GM19239 (cell line): ENCODE measurements at places on chromosomes 11 and 22.

DNA sequence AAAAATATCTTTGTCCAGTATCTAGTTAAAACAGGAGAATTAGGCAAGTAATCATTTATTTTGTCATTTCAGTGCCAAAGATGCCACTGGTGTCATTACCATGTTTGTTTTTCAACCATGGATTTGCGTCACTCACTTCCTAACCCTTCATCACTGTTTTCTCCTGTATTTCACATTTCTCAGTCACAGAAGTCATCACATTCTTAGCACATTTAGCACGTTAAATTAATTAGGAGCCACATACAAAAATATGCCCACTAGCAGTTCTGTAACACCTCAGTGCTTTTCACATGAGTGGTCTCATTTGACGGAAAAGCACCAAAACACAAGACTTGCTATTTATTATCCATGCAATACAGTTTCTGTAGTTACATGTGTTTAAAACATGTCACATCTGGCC is 546.0 kb downstream of the METTL15 start:
- DNase-seq = no peak

GRCh38 chr11:74462631-74463030 is 4.7 kb downstream of the KCNE3 start:
- DNase-seq = no peak

DNA sequence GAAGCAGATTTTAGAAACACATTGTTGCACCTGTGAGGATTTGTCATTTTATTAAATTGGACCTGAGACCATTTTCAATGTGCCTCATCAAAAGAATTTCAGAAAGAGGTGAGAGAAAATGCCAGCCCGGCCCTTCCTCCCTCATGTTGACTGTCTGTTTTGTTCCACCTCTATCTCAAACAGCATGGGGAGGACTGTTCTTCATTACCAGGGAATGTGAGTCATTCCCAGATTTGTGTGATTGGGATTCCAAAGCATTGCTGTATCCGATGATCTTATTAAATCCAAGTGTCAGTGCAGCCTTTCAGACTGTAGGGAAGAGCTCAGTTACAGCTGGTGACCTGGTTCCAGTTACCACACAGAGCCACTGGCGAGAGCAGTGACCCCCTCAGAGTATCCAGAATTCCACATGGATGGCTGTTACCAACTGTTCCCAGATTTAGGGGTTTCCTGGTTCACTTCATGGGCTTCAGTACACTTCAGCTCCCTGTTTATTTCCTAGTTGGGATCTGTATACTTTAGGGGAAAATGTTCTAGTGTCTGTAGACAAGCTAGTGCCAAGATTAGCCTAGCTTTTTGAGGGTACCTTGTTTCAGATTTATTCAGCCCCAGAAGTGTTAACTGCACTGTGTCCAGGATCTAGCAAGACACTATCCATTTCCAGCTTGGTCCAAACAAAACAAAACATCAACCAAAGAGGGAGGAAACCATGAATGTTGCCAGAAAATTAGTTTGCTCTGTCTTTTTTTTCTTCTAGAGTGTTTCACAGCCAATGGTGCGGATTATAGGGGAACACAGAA is 20.9 kb downstream of the KREMEN1 start:
- no peak for DNase-seq

DNA sequence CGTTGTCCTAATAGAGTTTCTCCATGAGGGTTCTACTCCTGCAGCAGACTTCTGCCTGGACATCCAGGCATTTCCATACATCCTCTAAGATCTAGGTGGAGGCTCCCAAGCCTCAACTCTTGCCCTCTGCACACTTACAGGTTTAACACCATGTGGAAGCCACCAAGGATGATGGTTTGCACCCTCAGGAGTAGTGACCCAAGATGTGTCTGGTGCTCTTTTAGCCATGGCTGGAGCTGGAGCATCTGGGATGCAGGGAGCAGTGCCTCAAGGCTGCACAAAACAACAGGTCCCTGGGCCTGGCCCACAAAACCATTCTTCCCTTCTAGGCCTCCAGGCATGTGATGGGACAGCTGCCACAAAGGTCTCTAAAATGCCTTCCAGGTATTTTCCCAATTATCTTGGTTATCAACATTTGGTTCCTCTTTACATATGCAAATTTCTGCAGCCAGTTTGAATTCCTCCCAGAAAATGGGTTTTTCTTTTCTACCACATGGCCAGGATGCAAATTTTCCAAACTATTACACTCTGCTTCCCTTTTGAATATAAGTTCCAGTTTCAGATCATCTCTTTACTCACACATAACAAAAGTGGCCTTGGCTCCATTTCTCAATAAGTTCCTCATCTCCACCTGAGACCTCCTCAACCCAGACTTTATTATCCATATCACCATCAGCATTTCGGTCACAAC is 69.5 kb upstream of the GNAZ start:
- DNase-seq = no peak

GRCh38 chr11:29844701-29845379 is 172.0 kb downstream of the KCNA4 start:
- no peak for DNase-seq

- no peak for DNase-seq
Measured at GRCh38 chr11:6599881-6600390, 3.5 kb downstream of the RRP8 start.

DNA sequence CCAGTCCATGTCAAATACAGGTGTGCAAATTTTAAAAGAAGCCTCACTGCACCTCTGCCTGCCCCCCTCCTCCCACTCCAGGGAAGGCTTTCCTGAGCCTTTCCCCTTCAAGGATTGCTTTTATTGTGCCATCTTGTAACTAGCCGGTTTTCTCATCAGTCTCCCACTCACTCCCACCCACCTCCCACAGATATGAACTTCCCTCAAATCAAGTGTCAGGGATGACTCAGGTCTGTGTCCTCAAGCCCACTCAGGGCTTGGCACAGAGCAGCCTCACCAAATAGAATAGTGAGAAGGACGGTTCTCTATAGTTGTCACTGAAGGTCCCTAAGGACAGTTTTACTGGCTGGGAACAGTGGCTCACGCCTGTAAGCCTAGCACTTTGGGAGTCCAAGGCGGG is 43.0 kb downstream of the THAP12 start:
- DNase-seq = no peak

DNA sequence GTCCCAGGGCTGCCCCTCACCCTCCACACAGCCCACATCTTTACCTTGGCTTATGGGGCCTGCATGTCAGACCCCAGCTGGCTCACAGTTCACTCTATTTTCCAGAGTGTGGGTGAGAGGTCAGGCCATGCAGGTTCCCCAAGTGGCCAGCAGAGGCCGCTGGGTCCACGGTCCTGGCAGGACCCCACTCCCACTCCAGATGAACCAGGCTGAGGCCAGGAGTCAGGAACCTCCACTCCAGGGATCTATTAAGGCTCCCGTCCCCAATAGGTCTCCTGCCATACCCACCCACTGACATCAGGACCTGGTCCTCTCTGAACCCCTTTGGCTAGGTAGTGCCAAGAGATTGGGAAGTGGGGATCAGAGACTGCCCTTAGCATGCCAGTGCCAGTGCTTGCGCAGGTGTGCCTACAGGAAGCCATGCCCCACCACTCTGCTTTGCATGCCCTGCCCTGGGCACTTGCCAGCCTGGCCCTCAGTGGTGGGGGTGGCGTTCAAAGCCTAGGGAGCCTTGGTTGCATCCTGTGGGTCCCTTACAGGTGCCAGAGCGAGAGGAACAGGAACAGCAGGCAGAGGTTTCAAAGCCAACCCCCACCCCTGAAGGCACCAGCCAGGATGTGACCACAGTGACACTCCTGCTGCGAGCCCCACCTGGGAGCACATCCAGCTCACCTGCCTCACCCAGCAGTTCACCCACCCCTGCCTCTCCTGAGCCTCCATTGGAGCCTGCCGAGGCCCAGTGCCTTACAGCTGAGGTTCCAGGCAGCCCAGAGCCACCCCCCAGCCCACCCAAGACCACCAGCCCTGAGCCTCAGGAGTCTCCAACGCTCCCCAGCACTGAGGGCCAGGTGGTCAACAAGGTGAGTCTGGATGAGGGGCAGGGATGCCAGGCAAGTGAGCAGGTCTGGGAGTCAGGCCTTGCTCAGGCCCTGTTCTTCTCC is 8.3 kb downstream of the SMTN start:
- peak; percentile 79 for DNase-seq

GRCh38 chr11:80517701-80518100 is 1076.9 kb upstream of the TENM4 start:
- DNase-seq = no peak

GRCh38 chr11:26070714-26071380 is 261.1 kb upstream of the ANO3 start:
- no peak for DNase-seq

DNA sequence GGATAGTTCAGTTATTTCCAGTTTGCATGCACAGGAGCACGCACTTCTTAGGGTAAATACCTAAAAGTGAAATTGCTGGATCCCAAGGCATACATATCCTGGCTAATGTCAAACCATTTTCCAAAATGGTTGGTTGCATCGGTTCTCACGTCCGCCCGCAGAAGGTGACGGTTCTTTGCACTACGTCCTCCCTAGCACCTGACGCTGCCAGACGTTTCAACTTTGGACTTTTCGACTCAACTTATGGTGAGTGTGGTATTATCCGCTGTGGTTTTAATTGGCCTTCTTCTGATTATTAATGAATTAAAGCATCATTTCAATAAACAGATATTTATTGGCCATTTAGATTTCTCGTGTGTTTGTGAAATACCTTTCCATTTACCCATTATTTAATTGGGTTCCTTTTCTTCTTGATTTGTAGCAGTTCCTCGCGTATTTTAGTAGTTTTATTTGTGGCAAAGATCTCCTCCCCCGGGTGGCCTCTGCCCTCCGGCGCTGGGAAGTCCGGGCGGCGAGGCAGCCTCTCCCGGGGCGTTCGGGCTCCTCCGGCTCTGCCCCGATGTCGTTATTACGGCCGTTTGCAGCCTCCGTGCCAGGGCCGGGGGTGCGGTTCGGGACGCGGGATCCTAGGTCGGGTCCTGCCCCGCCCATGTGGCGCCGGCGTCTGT is at the start of gene JHY:
Gene JHY, plus strand, starts transcription at position 571 of the 668 bp plus-strand sequence. CDS start 3,091 bp downstream, outside the sequence.
- DNase-seq = no peak

DNA sequence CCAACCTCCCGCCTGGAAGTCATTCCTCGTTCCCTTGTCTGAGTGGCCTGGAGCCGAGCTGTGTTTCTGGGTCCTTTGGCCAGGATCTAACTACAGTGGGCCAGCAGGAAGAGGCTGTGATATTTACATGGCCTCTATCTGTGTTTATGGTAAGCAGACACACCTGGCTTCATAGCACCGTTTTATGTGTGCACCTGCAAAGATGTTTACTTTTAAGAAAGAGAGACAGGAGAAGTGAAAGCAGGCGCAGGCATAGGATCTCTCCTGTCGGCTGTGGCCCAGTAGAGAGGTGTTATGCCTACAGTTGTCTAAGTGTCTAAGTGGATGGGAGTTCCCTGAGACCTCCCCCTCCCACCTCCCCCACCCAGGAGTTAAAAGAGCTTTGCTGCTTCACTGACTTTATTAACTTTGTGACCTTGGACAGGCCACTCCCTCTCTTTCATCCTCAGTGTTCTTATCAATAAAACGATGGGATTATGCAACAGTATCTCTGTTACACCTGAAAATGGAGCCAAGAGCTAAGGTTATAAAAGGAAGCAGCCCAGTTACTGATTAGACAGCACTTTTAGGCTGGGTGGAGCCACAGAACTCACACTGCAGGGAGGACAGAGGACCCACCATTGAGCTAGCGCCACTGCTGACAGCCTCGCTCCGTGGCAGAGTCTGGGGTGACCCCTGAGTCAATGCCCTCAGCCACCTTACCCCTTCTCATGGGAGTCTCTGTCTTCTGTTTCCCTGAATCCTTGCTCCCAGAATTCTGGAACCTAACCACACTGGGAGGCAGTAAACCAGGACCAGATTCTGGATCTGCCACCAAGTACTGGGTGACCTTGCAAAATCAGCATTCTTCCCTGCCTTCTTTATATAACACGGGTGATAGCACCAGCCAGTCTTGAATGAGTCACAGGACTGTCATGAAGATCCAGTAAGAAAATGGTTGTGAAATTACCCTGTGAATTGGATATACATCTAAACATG is 22.0 kb downstream of the ST14 start:
- DNase-seq = no peak

DNA sequence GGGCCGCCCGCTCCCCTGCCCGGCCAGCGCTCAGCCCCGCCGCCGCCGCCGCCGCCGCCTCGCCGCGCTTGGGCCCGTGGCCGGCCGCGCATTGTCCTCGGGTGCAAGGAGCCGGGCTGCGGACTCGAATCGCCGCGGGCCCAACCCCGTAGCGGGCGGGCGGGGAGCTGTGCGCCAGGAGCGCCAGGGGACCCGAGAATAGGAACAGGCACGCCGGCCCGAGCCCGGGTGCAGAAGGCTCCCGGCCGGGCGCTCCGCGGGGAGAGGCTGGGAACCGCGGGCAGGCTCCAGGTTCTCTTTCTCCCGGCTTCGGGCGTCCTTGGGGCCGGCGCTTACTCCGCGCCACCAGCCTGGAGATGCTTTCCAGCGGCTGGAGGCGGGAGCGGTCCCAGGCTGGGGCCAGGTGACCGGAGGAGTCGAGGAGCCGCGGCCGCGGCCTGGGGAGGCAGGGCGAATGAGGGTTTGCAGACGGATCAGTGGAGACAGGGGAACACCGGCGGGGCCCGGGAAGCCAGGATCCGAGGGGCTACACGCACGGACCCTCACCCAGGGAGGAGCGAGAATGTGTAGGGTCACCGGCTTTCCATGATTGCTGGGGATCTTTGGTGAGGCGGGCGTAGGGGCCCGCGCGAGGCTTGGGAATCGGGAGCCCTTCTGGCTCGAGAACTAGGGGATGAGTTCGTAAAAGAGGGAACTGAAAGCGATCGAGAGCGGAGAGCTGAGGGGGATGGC is 726 bp downstream of the PKNOX2 start:
- peak; percentile 58 for DNase-seq

DNA sequence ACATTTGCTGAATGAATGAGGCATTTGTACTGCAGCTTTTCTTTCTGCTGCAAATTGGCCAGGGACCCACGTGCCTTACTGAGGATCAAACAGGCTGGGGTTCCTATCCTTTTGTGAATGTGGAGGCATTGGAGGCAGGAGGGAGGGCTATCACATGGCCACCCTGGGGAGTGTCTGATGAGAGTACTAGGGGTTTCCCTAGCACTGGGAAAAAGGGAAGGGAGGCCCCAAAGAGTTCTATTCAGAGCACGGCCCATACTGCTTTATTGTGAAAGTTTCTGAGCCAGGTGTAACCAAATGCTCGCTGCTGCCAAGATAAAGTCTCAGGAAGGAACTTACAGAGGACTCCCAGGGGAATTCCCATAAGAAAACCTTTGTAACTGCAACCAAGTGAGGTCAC is 78.4 kb upstream of the ANO1 start:
- no peak for DNase-seq

DNA sequence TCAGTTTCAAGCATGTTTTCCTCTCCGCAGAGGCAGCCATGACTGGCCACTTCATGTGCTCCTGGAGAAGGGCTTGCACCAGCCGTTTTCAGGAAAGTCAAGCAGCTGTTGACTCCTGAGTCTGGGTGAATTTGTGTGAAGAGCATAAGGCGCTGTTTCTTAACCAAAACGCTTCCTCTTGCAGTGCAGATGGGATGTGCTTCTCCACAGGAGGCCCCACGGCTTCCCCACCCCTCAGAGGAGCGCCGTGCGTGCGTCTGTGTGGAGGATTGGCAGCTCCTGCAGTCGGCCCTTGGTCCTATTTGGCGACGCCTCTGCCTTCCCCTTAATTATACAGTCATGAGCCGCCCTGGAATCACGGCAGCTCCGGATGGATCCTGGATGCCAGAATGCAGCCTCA is 54.1 kb upstream of the B3GAT1 start:
- DNase-seq = no peak
